ENCODE measurements at places on chromosomes 2 and 18.

DNA sequence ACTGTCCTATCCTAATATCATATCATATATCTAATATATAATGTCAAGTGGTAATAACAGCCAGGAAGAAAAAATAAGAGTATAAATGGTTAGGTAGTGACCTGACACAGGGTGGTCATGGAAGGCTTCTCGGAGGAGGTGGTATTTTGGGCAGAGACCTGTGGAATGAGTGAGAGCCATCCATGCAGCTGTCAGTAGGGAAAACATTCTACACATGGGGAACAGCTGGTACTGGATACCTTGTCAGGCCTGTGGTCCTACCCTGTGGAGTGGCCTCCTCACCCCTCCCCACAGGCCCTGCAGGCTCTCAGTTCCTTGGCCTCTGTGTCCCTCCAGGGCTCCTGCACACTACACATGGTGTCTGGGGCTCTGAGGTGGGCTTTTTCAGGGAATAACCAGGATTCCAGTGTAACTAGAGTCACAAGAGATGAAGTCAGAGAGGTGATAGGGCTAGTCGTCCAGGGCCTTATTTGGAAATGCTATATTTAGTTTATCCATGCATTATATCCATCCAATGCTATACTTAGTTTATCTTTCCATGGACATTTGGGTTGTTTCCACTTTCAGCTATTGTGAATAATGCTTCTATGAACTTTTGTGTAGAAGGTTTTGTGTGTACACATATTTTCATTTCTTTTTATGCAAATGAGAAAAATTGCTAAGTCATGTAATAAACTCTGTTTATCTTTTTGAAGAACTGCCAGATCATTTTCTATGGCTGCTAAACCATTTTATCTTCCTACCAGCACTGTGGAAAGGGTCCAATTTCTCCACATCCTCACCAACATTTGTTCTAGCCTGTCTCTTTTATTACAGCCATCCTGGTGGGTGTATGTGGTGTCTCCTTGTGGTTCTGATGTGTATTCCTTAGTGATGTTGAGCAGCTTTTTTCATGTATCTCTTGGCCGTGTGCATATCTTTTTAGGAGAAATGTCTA, 75.6 kb downstream of the TPGS2 start:
- no peak for DNase-seq

- DNase-seq = no peak
These were observed 142.4 kb upstream of the ALPP start for GRCh38 chr2:232236200-232236599.

GRCh38 chr2:223725986-223726970, 111.1 kb downstream of the AP1S3 start:
- no peak for DNase-seq

GRCh38 chr2:168884975-168885374, 5.3 kb downstream of the SPC25 start:
- no peak for DNase-seq

DNA sequence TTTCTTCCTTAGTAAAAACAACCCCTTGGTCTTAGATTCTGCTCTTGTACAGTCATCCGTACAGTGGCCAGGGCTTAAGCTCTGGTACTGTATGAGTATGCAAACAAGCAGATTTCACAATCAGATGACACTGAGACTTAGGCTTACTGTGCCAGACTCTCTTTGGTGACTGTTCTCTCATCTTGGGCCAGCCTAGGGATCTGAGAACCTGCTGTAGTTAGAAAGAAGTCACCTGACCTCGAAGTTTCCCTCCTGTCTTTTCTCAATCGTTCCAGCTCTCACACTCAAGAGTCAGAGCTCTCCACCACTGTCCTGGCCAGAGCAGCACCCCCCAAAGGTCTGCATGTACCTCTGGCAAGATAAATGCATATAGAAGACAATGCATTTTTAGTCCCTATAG, 63.2 kb downstream of the ZEB2 start:
- no peak for DNase-seq

DNA sequence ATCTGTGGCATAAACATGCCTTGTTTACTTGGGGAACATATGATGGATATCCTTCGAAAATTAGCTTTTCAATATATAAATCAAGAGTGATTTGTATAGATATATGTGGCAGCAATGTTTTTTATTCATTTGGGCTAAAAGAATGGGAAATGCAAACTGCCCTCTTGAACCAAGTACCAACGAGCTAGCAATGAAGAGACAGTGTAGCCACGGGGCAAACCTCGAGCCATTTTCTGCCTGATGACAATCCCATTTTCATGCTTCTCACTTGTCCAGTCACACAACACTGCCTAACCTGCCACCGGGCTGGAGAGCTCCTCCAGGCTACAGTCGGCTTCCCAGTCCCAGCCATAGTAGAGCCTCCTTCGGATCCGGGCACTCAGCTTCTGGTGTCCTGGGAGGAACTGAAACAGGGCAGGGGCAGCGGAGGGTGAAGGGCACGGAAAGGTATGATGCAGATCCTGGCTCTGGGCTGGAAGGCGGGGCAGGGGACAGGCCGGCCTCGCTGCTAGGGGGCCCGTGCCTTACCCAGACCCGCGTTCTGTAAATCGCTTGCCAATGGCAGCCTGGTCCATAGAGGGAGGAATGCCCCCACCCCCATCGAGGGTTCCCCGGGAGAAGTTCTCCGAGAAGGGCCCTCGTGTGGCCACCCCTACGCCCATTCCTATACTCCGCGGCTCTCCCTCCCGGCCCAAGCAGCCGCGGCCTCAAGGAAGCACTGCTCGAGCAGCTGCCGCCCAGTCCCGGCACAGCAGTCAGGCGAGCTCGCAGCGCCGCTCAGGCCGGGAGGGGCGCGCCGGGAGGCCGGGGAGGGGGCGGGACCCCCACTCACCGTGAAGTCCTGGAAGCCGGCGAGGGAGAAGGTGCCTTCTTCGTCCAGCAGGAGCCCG, 552 bp downstream of the CNPPD1 start:
- no peak for DNase-seq

DNA sequence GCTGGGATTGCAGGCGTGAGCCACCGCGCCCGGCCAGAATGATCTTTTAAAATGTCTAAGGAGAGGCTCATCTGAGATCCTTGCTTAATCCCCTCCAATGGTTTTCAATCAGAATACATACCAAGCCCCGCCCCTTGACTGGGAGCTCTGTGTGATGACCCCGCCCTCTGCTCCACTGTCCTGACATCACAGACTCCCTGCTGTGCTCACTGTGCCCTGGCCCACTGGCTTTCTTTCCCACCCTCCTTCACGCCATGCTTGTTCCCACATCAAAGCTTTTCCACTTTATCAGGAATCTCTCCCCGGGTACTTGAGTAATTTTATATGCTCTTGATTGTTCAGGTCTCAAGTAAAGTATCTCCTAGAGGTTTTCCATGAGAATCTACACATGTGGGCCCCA, 762.3 kb upstream of the ID2 start:
- DNase-seq = no peak

GRCh38 chr2:80167284-80167808, 137.2 kb downstream of the LRRTM1 start:
- no peak for DNase-seq

GRCh38 chr2:242004902-242005230, 135.3 kb downstream of the RTP5 start:
- DNase-seq = no peak

- no peak for DNase-seq
These were observed 12.7 kb upstream of the EFR3B start for GRCh38 chr2:25029183-25029554.

GRCh38 chr2:2974982-2975381, 402.6 kb downstream of the EIPR1 start:
- no peak for DNase-seq

- no peak for DNase-seq
These were observed 23.2 kb downstream of the RPRM start for GRCh38 chr2:153455403-153455802.

DNA sequence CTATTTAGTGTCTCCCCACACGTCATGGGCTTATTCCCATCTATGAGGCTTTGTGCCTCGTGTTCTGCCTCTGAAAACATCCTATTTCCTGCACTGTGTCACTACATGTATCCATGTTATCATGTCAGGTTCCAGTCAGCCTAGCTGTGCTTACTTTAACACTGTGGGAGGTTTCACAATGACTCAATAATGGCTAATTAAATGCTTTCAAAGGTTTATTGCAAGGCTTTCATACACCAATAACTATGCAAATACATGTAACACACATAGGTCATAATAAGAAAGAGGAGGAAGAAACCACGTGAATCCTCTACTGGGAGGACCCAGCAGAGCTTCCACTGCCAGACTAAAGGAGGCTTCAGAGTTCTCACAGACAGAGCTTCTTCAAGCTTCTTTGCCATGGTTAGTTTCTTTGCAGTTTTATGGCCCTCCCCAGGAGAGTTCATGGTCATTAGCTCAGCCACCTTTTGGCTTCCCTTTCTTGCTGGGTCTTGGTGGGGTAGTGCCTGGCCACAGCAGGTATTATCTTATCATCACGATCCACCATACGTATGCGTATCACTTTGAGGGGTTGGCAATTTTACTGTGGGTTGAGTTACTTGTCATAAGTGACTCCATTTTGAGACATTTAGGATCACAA, 5.1 kb upstream of the COLEC12 start:
- no peak for DNase-seq

DNA sequence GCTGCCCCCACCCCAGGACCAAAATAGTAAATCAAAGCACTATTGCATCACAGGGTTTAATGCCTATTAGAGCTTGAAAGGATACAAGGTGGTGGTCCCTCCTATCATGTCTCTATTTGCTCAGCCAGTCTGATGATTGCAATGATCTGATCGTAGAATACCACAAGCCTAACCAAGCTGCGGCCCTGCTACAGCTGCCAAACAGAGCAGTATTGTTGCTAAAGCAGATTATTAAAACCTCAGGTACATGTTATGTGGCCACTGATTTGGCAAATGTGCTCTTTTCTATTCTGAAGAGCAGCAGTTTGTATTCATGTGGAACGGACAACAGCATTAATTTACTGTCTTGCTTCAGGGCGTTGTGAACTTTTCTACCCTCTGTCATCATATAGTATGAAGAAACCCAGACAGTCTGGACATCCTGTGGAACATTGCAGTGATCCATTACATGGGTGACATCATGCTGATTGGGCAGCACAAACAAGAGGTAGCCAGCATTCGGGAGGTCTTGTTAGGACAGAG, 8.4 kb upstream of the VAPA start:
- no peak for DNase-seq
